ENCODE measurements at places on chromosomes 4 and X.

DNA sequence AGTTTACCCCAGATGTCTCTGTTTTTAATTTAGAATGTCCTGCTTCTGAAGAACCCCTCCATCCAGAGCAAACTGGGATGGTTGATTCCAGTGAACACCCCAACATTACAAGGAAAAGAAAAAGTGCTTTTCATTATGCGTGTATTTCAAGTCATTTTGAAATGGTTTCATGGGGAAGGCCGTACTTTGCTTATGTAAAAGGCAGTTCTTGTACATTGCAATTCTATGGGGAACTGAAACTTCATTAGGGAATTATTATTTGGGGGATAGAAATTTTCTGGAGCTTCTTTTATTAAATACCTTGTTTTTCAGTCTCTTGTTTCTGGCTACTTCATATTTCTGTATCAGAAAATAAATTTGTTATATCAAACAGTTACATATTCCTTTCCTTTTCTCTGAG is 96.9 kb upstream of the ZNF518B start:
- DNase-seq, result no peak

DNA sequence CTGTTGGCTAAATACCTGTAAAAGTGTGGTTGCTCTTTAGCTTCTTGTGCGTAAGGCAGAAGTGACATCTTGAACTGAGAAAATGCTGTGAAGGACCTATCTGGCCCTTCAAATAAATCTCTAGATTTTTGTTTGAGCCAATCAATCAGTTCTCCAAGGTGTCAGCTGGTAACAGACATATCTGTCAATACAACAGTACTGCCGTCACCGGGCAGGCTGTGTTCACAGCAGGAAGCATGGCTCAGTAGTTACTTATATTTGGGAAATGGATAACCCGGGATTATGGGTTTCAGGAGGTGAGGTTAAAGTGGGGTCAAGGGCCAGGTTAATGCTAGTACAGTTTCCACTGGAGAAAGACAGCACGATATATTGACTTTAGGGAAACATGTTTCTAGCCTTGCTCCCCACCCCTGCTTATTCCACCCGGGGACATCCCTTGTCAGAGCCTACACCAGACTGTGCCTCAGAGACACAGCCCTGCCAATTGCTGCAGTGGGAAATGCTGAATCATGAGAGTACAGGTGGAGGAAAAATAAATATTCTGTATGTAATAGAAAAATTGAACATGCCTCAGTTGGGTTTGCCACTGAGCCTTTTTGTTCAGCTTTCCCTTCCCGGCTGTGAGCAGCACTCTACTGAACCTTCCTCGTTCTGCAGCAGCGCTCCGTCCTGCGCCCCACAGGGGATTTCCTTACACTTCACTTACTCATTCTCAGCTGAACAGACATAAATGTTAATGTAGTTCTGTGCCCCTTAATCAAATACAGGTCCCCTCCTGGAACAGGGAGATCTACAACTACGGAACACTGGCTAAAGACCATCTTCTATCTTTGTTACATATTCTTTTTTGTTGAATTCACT is 121.1 kb downstream of the MGST2 start:
- DNase-seq, result no peak

DNA sequence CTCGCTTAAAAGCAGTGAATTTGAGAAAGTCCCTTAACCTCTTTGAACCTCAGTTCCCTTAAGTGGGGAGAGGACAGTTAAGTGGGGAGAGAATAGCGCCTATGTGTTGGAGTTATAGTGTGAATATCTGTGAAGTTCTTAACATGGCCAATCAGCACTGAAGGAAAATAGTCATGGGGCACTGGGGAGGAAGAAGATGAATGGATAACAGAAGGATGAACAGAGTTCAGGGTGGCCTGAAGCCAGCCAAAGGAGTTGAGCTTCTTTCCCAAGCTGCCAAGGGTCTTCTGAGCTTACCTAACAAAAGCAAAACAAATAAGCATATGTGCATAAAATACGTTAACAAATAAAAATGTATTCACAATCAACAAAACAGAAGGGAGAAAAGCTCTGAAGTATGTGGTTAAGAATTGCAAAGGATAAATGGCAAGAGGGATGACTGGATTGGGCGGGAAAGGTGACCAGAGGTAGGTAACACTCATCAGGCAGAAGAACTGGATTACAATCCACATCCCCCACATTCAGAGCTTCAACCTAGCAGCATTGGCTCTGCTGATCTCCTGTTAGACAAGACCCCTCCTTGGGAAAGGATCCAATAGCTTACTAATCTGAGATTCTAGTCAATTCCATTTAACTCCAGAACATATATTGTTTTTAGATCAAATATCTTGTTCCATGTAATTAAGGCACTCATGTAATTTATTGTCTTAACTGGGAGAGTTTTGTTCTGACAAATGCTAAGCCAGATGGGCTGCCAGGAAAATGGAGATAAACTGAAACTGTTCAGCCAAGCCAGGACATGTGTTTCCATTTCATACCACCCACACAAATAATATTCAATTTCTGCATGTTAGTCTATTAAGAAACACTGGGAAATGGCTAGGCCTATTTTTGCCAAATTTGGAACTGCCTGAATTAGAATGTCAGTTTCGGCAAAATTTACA is 221.2 kb downstream of the LDB2 start:
- DNase-seq, result no peak

DNA sequence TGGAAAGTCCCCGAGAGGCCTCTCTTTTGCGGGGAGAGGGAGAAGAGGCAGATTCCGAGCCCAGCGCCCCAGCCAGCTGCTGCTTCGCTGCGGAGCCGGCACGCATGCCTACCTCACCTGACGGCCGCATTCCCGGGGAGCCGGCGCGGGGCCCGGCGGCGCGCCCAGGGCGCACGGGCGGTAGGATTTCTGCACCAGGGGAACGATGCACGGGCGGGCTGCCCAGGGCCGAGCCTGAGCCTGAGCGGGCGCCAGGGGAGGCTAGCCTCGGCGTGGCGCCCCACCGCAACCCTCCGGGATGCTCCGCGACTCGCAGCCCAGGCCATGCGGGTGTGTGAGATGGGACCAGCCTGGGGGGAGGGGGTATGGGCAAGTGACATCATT is 81.3 kb upstream of the SCML1 start:
- DNase-seq, result no peak

DNA sequence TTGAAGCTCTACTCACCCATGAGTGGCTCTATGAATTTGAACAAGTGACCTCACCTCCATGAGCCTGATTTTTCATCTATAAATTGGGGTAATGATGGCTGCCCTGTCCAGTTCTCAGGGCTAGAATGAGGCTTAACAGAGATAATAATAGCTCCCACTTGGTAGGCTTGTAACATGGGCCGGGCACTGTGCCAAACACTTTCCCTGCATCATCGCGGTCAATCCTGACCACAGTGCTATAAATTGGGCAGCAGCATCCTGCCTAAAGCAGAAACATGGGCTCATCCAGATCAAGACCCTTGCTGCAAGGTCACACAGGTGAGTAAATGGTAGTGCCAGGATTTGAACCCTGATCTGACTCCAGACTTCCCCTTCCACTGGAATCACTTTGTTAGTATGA is 12.8 kb downstream of the APLN start:
- no peak for DNase-seq

DNA sequence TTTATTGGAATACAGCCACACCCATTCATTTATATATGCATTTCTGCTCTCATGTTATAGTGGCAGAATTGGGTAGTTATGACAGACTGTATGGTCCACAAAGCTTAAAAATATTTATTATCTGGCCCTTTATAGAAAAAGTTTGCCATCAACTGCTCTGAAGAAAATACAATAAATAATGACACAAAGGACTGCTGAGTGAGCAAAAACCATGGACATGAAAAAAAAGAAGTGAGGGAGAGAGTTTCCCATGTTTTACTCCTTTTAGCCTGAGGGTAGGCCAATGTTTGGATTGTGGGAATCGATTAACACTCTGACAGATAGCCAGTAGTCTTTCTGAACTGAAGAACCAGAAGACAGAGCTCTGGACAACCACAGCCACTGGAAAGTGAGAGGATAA is 149.2 kb downstream of the CHRDL1 start:
- no peak for DNase-seq

- no peak for DNase-seq
Measured at GRCh38 chr4:148951346-148951745, 509.1 kb upstream of the NR3C2 start.

GRCh38 chr4:107391630-107392028 is 328.4 kb downstream of the PAPSS1 start:
- DNase-seq, result no peak

GRCh38 chrX:69262036-69262936 is 97.0 kb upstream of the PJA1 start:
- peak; percentile 49 for DNase-seq

Measured in tibial nerve (tissue), 4 donors.